Nephron progenitor cell (in vitro differentiated cells): ENCODE measurements at places on chromosomes 16 and 17.

DNA sequence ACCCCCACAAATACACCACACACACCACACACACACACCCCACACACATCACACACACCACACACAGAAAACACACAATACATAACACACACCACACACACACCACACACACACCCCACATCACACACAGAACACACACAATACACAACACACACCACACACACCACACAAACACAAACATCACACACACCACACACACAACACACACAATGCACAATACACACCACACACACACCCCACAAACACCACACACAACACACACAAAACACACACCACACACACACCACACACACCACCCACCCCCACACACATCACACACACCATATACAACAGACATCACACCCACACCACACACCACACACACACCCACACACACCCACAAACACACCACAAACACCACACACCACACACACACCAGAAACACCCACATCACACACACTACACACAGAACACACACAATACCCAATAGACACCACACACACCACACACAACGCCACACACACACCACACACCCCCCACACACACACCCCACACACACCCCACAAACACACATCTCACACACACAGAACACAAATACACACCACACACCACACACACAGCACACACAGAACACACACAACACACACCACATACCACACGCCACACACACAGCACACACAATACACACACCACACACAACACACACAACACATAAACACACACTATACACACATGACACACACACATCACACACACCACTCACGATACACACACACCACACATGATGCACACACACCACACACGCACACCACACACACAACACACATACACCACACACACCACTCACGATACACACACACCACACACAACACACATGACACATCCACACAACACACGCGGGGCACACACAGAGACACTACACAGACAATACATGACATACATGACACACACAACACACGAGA lies 11.0 kb upstream of the GCGR start:
- H3K27me3 ChIP-seq = peaks cover 5% of the 10 kb centered on the region
- no peak overlapping the region for H3K4me3 ChIP-seq
- no peak for DNase-seq
- no peaks in the 10 kb centered on the region for H3K36me3 ChIP-seq
- H3K4me1 ChIP-seq = no peaks in the 10 kb centered on the region

GRCh38 chr16:85921026-85921425 lies 22.1 kb downstream of the IRF8 start:
- H3K4me3 ChIP-seq = no peak overlapping the region
- H3K27ac ChIP-seq = no peak overlapping the region
- H3K36me3 ChIP-seq = no peaks in the 10 kb centered on the region
- peaks cover 17% of the 10 kb centered on the region for H3K27me3 ChIP-seq
- DNase-seq = no peak

DNA sequence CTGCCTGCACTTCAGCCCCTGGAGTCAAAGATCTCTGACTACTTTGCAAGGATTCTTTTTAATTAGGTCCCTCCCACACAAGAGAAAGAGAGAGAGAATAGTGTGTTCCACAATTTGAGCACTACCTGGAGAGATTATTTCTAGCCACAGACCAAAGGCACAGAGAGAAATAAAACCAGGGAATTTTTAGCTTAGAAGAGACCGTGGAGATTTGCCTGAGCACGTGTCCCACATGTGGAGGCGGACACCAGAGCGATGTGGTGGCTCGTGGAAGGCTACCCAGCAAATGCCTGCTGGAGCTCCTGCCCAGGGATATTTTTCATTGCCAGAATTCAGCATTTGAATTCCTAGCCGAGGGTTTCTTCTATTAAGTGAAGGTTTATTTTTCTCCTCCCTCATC lies 50.6 kb downstream of the MGAT5B start:
- H3K27me3 ChIP-seq = peaks cover 49% of the 10 kb centered on the region
- peaks cover 13% of the 10 kb centered on the region for H3K4me1 ChIP-seq
- DNase-seq = no peak
- H3K36me3 ChIP-seq = no peaks in the 10 kb centered on the region
- H3K27ac ChIP-seq = no peak overlapping the region

DNA sequence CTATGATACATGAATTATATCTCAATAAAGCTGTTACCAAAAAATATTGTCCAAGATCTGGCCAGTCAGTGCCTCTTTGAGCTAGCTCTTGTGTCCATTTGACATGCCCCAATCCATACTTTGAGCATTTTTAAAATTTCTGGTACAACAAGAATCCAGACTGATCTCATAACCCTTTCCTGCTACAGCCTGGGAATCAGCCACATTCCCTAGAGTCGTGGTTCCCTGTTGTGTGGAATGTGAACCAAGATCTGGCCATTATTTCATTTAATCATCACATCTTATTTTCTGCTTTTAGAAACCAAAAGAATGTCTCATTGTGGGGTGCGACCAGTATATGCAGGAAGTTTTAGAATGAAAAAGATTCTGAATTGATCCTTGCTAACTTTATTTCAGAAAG lies 34.3 kb upstream of the RPRML start:
- peaks cover 3% of the 10 kb centered on the region for H3K27me3 ChIP-seq
- H3K27ac ChIP-seq = no peak overlapping the region
- no peak overlapping the region for H3K4me3 ChIP-seq

GRCh38 chr16:87587636-87588035 lies 14.7 kb upstream of the JPH3 start:
- peaks cover 10% of the 10 kb centered on the region for H3K4me1 ChIP-seq
- H3K4me3 ChIP-seq = no peak overlapping the region
- H3K36me3 ChIP-seq = no peaks in the 10 kb centered on the region

DNA sequence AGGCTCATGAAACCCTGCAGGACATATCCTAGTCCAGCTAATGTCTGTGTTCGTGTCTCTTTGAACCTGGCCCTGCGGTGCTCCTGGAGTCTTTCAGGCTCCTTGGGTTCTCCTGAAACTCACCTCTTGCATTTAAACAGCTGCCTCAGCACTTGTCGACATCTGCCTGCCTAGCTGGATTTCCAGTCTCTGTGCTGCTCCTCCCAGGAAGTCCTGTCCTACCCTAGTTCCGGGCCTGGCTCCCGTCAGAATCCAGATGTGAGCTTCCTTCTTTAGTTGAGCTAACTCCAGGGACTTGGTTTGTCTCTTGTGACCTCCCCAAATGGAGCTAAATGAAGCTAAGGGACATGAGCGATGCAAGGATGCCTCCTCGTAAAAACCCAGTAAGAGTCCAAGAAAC lies 155.2 kb upstream of the PIRT start:
- no peak for DNase-seq
- H3K4me3 ChIP-seq = peak overlapping the region; percentile 39
- no peaks in the 10 kb centered on the region for H3K36me3 ChIP-seq
- H3K4me1 ChIP-seq = peaks cover 40% of the 10 kb centered on the region
- H3K27me3 ChIP-seq = peaks cover 29% of the 10 kb centered on the region
- H3K27ac ChIP-seq = peak overlapping the region; percentile 83

- H3K4me1 ChIP-seq = peaks cover 42% of the 10 kb centered on the region
- no peaks in the 10 kb centered on the region for H3K36me3 ChIP-seq
- H3K27ac ChIP-seq = no peak overlapping the region
Observed at GRCh38 chr17:27477050-27477888, 21.0 kb downstream of the KSR1 start.

DNA sequence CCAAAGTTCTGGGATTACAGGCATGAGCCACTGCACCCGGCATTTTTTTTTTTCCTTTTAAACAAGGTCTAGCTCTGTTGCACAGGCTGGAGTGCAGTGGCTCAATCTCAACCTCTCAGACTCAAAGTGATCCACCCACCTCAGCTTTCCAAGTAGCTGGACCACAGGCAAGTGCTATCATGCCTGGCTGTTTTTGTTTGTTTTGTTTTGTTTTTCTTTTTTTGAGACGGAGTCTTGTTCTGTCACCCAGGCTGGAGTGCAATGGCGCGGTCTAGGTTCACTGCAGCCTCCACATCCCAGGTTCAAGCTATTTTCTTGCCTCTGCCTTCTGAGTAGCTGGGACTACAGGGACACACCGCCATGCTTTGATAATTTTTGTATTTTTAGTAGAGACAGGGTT lies 19.1 kb upstream of the ZC3H7A start:
- H3K4me3 ChIP-seq = no peak overlapping the region
- no peaks in the 10 kb centered on the region for H3K36me3 ChIP-seq
- H3K27ac ChIP-seq = peak overlapping the region; percentile 77
- no peak for DNase-seq

DNA sequence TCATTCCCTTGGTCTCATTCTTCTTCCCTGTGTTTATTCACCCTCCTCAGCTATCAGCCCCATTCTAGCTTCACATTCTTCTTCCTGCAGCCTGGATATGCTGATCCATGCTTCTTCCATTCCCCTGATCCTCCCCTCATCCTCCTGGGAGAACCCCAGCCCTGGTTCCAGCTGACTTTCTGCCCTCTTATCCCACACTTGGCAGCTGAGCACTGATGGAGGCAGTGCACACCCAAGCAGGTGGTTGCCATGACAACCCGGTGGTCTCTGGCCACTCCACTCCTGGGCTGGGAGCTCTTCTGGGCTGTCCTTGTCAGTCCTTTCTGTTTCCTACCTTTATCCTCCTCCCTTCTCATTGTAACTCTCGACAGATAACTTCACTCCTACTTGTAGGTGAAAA lies 16.7 kb upstream of the TUBG2 start:
- no peak overlapping the region for H3K27ac ChIP-seq
- DNase-seq = peak; percentile 49
- H3K36me3 ChIP-seq = no peaks in the 10 kb centered on the region

DNA sequence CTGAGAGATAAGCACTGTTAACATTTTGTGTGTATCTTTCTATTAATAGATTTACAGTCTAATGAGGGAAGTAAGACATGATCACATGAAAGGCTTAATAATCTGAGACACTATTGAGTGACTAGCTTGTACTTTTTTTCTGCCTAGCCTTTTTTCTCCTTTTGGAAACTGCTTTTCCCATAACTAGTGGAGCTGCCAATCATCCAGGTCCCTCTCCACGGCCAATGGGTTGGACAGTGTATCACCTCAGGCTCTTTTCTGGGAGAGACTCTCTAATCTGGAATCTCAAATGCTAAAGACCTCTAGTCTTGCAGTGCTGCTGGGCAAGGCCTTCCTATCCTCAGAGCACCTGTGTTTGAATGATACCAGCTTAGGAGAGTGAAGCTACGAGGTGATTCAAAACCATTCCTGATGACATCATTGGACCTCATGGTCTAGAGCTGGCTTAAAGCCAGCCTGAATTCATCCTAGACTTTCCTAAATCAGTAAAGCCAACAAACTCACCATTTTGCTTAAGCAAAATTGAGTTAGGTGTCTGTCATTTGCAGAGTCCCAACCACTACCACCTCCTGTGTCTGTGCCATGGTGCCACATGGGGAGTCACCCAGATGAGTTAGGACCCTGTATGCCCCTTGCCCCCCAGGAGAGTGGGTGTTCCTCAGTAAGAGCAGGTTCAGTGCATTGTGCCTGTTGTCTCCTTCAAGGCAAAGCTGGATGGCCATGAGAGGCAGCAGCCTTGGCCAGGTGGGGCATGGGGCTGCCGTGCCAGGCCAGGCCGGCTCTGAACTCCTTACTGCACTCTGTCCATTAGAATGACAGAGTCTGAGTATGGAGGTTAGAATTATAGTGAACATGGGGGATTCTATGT lies 62.9 kb downstream of the SPECC1 start:
- H3K27me3 ChIP-seq = peaks cover 3% of the 10 kb centered on the region
- no peak for DNase-seq
- H3K4me1 ChIP-seq = peaks cover 7% of the 10 kb centered on the region
- no peak overlapping the region for H3K27ac ChIP-seq
- no peaks in the 10 kb centered on the region for H3K36me3 ChIP-seq

DNA sequence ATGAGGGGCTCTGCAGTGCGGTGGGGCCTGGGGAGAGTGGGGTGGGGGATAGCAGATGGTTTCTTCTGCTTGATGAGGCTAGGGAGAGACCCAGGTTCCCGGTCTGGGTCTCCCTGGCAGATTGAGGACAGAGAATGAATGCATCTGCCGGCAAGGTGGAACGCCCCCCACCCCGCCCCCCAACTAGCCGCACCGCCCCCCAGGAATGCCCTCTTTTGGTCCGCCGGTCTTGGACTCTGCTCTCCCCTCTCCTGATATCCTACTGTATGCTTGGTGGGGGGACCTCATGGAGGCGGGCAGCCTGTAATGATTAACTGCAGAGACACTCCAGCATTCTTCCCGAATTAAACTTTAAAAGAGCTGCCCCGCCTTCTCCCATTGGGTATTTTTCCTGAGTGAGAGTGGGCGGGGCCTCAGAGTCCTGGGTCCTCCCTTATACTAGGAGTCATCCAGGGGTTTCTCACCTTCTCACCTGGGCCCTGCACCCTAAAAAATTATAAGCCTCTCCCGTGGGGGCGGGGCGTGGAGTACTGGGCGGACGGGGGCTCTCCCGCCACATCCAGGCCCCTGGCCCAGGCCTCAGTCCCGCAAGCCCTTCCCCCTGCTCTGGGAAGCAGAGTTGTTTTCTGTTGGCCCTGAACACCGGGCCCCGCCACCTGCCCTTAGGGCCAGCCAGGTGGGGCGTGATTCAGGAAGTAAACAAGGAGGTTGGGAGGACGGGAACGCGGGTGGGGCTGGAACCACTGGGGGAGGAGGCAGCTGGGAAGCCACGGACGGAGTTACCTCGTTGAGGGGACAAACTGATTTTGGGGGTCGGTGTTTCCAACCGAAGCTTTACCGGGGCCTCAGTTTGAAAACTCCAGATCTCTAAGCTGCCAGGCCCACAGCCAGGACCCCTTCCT lies 1.5 kb downstream of the GRB7 start:
- H3K27me3 ChIP-seq = peaks cover 82% of the 10 kb centered on the region
- no peaks in the 10 kb centered on the region for H3K36me3 ChIP-seq
- peak overlapping the region; percentile 78 for H3K4me3 ChIP-seq
- DNase-seq = peak; percentile 56
- peaks cover 37% of the 10 kb centered on the region for H3K4me1 ChIP-seq

DNA sequence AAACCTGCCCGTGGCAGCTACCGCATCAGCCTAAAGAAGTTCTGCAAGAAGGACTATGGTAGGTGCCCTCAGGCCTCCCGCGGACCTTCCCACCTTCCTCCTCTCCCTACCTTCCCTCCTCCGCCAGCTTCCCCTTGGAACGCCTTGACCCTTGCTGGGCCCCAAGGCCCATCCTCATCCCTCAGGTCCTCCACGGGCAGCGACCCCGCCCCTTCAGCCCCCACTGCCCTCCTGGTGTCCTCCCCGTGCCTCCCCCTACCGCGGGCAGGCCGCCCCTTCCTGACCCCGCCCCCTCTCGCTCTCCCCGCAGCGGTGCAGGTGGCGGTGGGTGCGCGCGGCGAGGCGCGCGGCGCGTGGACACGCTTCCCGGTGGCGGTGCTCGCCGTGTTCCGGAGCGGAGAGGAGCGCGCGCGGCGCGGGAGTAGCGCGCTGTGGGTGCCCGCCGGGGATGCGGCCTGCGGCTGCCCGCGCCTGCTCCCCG lies 1.4 kb upstream of the TBC1D24 start:
- H3K27ac ChIP-seq = no peak overlapping the region
- H3K27me3 ChIP-seq = peaks cover 23% of the 10 kb centered on the region
- H3K4me3 ChIP-seq = peak overlapping the region; percentile 71
- no peaks in the 10 kb centered on the region for H3K36me3 ChIP-seq

DNA sequence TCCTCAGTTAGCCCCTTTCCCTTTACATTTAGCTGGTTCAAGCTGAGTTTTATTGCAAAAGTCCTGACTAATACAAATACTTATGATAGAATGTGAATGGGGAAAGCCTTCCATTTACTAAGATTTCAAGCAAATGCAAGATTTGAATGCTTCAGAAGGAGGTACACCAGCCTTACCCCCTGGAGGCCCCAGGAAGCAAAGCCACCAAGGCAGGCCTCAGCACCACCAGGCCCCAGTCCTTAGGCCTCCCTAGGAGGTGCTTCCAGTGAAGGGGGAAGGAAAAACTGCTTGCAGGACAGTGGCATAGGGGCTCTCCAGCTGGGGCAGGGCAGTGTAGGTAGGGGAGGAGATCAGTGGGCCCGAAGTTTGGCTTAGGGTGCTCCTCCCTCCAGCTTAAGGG lies 7.3 kb upstream of the PRPSAP2 start:
- peak overlapping the region; percentile 33 for H3K27ac ChIP-seq
- no peak overlapping the region for H3K4me3 ChIP-seq
- no peak for DNase-seq
